Kidney epithelial cell (primary cell): ENCODE measurements at places on chromosomes 5 and 9. TPM values are rescaled to one million over a fixed set of nuclear protein-coding genes. Genes with fewer than 3 reads are reported as not detected.

AIF1L gene
- 50.7 and 58.4 TPM in 2 replicates for total RNA-seq

PRDM9 gene
- total RNA-seq: 0.07 TPM in 1 of 2 replicates, not detected in the other

TDRD7 gene
- total RNA-seq: 8.3 and 11.0 TPM in 2 replicates

CMYA5 gene
- 0.96 and 2.9 TPM in 2 replicates for total RNA-seq

SERF1A gene
- 7.8 and 14.2 TPM in 2 replicates for total RNA-seq

PDE8B gene
- 0.21 and 0.33 TPM in 2 replicates for total RNA-seq

INSYN2B gene
- 0.07 and 0.17 TPM in 2 replicates for total RNA-seq

HAND1 gene
- not detected in 2 replicates for total RNA-seq

CLK4 gene
- 7.1 and 9.7 TPM in 2 replicates for total RNA-seq

FIBCD1 gene
- total RNA-seq: 2.3 and 2.6 TPM in 2 replicates

RANBP17 gene
- total RNA-seq: 7.1 and 10.4 TPM in 2 replicates

SHISAL2B gene
- total RNA-seq: not detected in 2 replicates

SPINK4 gene
- total RNA-seq: not detected in 2 replicates

ELAVL2 gene
- total RNA-seq: 0.68 and 0.92 TPM in 2 replicates

BRD3 gene
- 23.3 and 32.0 TPM in 2 replicates for total RNA-seq

FOXD1 gene
- 14.7 and 22.0 TPM in 2 replicates for total RNA-seq

MCTP1 gene
- 12.7 and 12.9 TPM in 2 replicates for total RNA-seq

C9orf78 gene
- total RNA-seq: 50.9 and 77.3 TPM in 2 replicates
